Esophagus squamous epithelium (tissue), 5 donors: ENCODE measurements at places on chromosomes 2 and 18.

DNA sequence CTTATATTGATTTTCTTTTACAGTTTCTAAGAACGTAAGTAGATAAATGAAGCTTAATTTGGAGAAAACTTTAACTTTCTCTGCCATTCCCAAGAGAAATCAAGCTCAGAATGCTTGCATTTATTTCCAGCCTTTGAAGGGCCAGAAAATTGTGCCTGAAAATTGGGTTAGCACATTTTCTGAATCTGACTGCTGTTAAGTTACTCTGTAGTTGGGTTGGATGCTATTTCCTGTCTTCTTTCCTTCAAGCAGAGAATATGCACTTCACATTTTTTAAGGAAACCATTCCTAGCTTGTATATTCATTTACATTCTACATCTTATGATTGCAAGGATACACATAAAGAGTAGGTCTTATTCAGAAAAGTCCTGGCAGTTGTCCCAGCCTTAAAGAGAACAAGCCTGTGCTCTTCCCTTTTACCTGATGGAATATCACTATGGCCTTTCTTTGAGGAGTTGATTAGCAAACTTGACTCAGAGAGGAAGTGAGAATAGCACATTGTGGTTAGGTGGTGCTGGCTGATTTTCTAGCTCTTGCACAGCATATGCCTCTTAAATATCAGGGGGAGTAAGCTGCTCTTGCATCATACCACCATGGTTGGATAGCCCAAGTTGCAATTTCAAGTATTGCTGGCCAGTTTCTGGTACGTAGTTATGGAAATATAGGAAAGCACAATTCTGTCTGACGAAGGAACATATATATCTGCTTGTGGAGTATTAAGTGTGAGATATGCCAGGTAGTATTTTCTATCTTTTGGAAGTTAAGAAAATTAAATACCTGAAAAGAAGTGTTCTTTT is 133.7 kb downstream of the COMMD1 start:
- no peak for DNase-seq

- no peak for DNase-seq
Measured at GRCh38 chr18:37948471-37948870, 382.9 kb upstream of the CELF4 start.

- no peak for DNase-seq
Measured at GRCh38 chr2:69977186-69977585, 15.8 kb upstream of the ASPRV1 start.

GRCh38 chr2:204441316-204441715 is 104.0 kb upstream of the PARD3B start:
- no peak for DNase-seq
